ENCODE measurements at places on chromosomes 3 and 15. TPM values are rescaled to one million over a fixed set of nuclear protein-coding genes. Genes with fewer than 3 reads are reported as not detected.

SUSD5 gene
- not detected for total RNA-seq

FOXB1 gene
- total RNA-seq, result 6.0 TPM

DAPK2 gene
- total RNA-seq, result 3.3 TPM

SCG5 gene
- total RNA-seq, result 3.5 TPM

GRCh38 chr15:91461377-91461776 lies 361.3 kb downstream of the SV2B start:
- no peaks in the 10 kb centered on the region for H3K27me3 ChIP-seq

DNA sequence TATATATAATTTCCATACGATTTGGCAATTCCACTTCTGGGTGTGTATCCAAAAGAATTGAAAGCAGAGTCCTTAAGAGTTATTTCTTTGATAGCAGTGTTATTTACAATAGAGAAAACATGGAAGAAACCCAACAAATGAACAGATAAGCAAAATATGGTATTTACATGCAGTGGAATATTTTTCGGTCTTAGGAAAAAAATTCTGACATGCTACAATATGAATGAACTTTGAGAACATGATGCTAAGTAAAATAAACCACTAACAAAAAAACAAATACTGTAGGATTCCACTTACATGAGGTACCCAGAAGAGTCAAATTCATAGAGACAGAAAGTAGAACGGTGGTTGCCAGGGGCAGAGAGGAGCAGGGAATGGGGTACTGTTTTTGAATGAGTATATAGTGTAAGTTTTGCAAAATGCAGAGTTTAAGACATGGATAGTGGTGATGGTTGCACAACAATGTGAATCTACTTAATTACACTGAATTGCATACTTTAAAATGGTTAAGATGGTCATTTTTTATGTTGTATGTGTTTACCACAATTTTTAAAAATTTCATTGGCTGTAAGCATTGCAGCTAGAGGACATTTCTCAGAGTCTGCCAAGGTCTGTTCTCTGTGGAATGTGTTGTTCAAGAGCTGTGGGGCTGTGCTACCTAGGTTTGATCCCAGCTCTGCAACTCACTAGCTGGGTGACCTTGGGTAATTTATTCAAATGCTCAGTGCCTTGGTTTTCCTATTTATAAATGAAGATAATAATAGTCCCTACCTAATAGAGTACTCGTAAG lies 122.1 kb downstream of the MEX3B start:
- peaks cover 3% of the 10 kb centered on the region for H3K36me3 ChIP-seq
- H3K27me3 ChIP-seq, result no peaks in the 10 kb centered on the region
- DNase-seq, result no peak
- H3K27ac ChIP-seq, result no peak overlapping the region
- H3K4me3 ChIP-seq, result no peak overlapping the region

- H3K36me3 ChIP-seq, result no peaks in the 10 kb centered on the region
- H3K27ac ChIP-seq, result no peak overlapping the region
- no peaks in the 10 kb centered on the region for H3K4me1 ChIP-seq
- no peak for DNase-seq
- H3K27me3 ChIP-seq, result no peaks in the 10 kb centered on the region
Measured at GRCh38 chr15:46242935-46243334, 608.1 kb downstream of the SQOR start.

DNA sequence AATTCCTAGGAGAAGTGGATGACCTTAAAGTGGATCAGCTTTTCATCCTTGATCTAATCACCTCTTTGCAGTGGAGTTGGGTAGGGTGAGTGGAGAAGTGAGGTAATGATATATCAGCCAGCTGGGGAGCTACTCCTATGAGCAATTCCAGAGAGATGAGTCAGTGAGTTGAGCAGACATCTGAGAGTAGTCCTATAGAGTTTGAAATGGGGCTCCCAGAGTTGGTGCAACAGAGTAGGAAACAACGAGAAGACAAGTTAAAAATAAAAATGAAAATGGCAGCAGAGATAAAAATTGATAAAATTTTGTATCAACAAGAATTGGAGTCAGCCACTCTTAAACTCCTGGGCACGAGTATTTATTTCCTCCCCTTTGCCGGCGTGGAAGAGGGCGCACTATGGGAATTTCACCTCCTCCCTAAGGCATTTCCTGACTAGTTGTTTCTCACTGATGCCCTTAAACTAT lies 150.8 kb upstream of the DPH6 start:
- no peaks in the 10 kb centered on the region for H3K27me3 ChIP-seq
- no peaks in the 10 kb centered on the region for H3K36me3 ChIP-seq
- no peak overlapping the region for H3K27ac ChIP-seq
- no peak for DNase-seq
- no peak overlapping the region for H3K4me3 ChIP-seq
- H3K4me1 ChIP-seq, result no peaks in the 10 kb centered on the region

DNA sequence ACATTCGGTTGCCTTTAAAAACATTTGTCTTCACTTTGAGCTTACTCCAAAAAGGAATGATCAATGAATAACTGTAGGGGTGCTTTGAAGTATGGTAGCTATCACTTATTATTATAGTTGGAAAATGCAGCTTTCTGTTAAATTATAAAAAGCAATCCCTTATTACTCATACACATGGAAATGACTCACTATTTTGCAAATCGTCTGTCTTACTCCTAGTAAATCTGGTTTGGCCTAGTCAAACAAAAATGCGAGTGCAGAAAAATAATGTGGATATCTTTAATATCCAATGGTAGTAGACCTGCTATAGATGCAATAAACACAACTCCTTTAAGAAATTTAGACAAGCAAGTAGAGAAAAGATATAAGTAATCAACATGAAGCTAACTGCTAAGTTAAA lies 112.5 kb downstream of the ZIC1 start:
- H3K36me3 ChIP-seq, result peaks cover 2% of the 10 kb centered on the region
- H3K27ac ChIP-seq, result no peak overlapping the region

DNA sequence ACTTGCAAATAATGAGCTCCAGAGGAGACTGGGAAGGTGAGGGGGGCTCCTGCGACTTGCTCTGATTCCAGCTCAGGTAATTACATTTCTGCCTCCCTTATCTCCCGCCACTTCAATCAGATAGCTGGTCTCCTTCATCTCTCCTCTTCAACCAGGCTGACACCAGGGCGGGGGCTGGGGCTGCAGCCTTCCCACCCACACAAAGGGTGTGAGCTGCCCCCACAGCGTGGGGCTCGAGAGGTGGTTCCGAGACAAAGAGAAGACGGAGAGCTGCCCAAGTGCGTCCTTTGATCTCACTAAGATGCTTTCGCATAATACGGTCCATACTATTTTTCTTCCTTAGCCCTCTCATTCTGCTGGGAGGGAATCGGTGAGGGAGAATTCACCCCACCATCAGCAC lies 139.7 kb downstream of the NSMCE3 start:
- no peaks in the 10 kb centered on the region for H3K36me3 ChIP-seq
- H3K27me3 ChIP-seq, result no peaks in the 10 kb centered on the region
- H3K4me1 ChIP-seq, result no peaks in the 10 kb centered on the region
- no peak overlapping the region for H3K4me3 ChIP-seq
- no peak for DNase-seq
- no peak overlapping the region for H3K27ac ChIP-seq

- no peaks in the 10 kb centered on the region for H3K4me1 ChIP-seq
- peaks cover 84% of the 10 kb centered on the region for H3K27me3 ChIP-seq
- H3K27ac ChIP-seq, result no peak overlapping the region
Measured at GRCh38 chr3:147390589-147391569, 15.5 kb downstream of the ZIC4 start.

- H3K27ac ChIP-seq, result peak overlapping the region; percentile 95
- H3K4me3 ChIP-seq, result peak overlapping the region; percentile 51
- DNase-seq, result no peak
Measured at GRCh38 chr3:18379647-18380046, 45.5 kb downstream of the SATB1 start.

GRCh38 chr15:89826671-89827655 lies 12.3 kb upstream of the ANPEP start:
- H3K27me3 ChIP-seq, result peaks cover 7% of the 10 kb centered on the region
- no peak for DNase-seq
- H3K4me3 ChIP-seq, result no peak overlapping the region
- no peaks in the 10 kb centered on the region for H3K36me3 ChIP-seq

All from activated T-cell treated with anti-CD3 and anti-CD28 coated beads, Interleukin-2, amount 50 U/mL, for 72 hours (primary cell).